Heart left ventricle (tissue), 16 donors: ENCODE measurements at places on chromosomes 1 and 21.

DNA sequence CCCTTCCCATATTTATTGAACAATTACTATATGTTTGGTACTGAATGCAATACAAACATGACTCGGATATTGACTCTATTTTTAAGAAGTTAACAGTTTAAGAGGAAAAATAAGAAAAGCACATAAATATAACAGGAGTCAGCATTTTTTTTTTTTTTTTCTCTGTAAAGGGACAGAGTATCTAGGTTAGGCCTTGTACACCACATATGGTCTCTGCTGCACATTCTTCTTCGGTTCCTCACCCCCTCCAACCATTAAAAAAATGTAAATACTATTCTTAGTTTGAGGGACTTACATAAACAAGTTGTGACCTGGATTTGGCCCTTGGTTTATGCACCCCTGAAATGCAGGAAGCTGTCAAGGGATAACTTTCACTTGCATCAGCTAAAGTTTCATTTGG lies 40.4 kb downstream of the PHC2 start:
- DNase-seq, result no peak

- DNase-seq, result no peak
These were observed 10.0 kb upstream of the C1orf115 start for GRCh38 chr1:220680085-220680687.

- no peak for DNase-seq
These were observed 43.9 kb downstream of the PARP1 start for GRCh38 chr1:226363801-226364513.

DNA sequence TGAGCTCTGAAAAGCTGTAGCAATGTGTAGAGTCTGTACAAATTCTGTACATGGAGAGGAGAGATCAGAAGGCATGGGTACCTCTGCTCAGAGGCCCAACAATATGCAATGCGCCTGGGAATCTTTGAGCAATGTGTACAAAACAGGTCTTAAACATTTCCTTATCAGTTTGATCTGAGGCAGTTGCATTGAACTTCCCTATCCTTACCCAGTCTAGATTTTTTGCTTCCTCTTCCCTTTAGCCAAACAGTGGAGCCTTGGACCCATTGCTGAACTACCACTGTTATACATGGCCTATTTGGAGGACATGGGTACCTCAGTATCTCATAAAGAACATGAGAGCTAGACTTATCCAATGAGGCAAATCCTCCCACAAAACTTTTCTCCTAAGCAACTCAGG lies 12.6 kb upstream of the MNDA start:
- no peak for DNase-seq

- DNase-seq, result no peak
These were observed 523.2 kb upstream of the B3GALT2 start for GRCh38 chr1:193709607-193710006.

DNA sequence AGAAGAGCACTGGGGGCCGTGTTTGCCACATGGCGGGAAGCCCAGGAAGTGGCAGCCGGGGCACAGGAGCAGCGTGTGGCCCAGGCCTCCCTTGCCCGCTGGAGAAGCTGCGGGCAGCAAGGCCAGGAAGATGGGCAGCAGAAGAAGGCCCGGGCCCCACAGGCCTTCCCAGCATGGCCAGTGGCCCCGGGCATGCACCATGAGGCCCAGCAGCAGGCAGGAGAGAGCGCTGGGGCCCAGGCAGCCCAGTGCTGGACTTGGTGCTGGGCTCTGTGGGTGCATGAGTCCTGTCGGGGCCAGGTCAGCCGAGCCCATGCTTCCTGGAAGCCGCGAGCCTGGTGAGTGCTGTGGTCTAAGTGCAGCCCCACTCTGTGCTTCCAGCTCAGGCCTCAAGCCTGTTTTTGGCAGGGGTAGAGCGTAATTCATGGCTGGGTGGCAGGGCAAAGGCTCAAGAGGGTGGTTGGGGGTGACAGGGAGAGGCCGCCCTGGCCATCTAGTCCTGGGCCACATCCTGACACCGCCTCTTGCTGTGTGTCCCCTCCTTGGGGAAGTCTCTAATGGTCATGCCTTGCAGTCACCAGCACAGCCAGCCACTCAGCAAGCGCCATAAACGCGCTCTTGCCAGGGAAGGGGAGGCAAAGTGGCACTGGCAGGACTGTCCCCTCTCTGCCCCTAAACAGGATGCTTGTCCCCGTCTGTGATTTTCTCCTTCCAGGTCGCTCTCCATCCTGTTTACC lies 21.3 kb downstream of the MTHFR start:
- peak; percentile 26 for DNase-seq

- DNase-seq, result no peak
These were observed 459.9 kb upstream of the NFIA start for GRCh38 chr1:60622486-60622885.

DNA sequence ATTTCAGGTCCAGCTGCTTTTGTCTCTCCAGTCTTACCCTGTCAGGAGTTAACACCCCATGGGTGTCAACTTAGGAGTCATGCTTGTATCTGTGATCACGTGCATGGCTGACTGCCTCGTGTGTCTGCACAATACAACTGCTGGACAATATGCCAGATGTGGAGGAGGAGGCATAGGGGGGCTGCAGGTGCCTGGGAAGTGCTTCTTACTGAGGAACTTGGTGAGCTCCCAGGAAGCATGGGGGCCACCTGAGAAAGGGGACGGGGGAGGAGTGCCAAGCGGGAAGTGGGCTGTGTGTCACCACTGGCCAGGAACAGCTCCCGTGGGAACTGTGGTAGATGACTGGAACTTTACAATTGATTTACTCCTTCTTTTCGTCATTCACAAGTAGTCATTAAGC lies 9.5 kb downstream of the RHEX start:
- no peak for DNase-seq

DNA sequence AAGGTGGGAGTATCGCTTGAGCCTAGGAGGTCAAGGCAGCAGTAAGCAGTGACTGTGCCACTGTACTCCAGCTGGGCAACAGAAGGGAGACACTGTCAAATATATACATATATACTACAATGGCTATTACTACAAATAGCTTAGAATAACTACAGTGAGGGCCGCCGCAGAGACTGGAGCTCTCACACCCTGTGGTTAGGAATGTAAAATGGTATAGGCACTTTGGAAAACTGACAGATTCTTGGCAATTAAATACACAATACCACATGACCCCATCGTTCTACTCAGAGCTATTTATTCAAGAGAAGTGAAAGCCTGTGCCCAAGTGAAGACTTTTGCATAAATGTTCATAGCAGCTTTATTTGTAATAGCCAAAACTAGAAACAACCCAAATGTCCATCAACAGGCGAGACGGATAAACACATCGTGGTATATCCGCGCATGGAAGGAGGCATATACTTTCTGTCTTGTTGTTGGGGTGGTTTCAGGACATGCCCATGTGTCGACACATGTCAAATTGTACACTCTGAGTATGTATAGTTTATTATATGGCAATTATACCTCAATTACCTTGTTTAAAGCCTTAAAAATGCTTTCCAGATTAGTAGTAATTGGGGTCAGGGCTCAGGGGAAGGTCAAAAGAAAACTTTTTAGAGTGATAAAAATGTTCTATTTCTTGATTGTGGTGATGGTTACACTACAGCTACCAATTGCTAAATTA lies 123.4 kb downstream of the RIPK4 start:
- no peak for DNase-seq

- DNase-seq, result no peak
These were observed 407 bp downstream of the WNT4 start for GRCh38 chr1:22142315-22143064.

- DNase-seq, result no peak
These were observed 76.2 kb upstream of the TLR5 start for GRCh38 chr1:223219318-223219635.

GRCh38 chr1:47469390-47469759 lies 31.5 kb downstream of the FOXD2 start:
- no peak for DNase-seq

DNA sequence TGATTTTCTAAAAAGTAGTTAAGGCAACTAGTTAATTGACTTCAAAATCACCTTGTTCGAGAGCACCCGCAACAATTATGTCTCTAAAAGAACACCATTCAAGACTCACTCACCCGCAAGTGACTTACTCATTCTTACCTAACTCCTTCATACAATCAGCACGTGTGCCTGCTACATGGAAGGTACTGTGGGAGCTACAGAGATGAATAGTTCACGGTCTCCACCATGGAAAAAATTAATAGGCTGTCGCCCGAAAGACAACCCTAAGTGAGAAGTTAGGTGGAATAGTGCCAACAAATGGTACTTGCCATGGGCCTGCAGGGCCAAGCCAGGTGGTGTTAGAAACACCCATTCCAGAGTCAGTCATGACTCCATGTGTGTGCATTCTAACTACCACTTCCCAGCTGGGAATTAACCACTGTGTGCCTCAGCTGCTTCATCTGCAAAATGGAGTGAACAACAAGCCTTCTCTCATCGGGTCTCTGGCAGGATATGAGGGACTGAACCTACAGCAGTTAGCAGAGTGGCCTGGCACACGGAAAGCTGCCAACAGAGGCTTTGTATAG lies 7.1 kb downstream of the SSBP3 start:
- DNase-seq, result no peak

DNA sequence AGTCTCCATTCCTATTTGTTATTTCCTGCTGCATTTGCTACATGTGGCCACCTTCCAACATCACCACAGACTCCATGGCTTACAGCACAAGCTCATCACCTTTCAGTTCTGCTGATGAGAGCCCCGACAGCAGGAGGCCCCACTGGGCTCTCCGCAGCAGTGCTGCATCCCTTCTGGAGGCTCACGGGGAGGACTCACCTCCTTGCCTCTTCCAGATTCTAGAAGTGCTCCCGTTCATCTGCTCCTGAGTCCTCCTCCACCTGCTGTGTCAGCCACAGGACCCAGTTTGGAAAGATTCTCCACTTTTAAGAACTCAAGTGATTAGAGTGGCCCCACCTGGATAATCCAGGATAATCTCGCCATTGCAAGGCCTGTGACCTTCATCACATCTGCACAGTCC lies 167.6 kb downstream of the PCBP3 start:
- no peak for DNase-seq

DNA sequence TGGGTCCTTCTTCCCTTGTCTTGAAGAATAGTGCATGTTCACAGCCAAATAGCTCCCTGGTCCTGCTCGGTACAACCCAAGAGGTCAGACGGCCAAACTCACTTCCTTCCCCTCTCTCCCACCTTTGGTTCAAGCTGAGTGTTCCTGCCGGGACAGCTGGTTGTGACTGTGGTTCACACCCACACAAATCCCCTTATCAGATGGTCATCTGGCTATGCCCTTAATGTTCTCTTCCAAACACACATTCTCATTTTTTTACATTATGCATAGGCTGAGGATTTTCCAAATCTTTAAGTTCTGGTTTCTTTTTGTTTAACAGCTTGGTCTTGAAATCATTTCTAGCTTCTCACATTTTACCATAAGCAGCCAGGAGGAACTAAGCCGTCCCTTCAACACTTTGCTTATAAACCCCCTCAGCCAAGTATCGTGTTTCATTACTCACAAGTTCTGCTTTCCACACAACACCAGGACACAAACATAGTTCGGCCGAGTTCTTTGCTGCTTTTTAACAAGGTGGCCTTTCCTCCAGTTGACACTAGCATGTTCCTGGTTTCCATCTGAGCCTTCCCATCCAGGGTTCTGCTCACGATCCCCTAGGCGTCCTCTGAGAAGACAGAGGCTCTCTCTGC lies 19.7 kb upstream of the TSPEAR start:
- DNase-seq, result no peak

GRCh38 chr1:225746361-225747179 lies 31.1 kb upstream of the SRP9 start:
- peak; percentile 83 for DNase-seq

GRCh38 chr1:92410706-92411105 lies 76.0 kb downstream of the GFI1 start:
- no peak for DNase-seq

DNA sequence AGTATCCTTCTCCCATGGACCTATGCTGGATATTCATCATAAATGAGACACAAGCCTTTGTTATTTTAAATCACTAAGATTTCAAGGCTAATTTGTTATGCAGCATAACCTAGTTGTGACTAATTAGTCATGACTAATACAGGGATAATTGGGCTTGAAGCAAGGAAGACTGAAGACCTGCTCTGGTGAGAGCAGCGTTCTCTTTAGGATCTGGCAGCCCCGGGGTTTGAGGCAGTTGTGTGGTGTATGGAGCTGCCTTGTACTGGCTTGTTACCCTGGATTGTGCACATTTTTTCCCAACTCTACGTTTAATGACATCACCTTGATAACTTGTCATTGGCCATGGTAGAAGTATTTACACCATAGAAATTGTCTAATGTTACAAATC lies 25.7 kb upstream of the SPAG17 start:
- DNase-seq, result no peak

DNA sequence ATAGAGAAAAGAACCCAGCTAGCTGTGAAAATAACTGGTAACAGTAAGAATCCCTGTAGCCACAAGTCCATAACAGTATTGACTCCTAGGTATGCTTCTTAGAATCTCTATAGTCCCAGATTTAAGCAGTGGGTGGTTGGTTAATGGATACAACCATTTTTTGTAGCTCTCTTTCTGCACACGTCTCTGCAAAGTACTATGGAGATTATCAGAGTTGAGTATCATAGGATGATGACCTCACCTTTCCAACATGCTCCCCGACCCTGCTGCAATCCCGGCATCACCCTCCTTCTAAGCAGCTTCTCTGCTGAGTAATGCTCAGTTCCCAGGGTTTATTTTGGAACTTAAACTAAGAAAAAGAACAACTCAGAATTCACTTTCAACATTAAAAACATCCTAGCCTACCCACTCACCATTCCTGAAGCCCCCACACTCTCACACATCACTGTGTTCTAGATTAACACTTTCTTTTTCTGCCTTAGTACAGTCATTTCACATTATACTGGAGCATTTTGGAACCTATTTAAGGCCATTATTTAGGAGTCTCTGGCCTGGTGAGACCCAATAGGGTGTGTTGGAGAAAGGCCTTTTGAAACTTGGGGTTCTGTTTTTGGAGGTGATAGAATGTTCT lies 2.7 kb downstream of the MLLT11 start:
- DNase-seq, result no peak

DNA sequence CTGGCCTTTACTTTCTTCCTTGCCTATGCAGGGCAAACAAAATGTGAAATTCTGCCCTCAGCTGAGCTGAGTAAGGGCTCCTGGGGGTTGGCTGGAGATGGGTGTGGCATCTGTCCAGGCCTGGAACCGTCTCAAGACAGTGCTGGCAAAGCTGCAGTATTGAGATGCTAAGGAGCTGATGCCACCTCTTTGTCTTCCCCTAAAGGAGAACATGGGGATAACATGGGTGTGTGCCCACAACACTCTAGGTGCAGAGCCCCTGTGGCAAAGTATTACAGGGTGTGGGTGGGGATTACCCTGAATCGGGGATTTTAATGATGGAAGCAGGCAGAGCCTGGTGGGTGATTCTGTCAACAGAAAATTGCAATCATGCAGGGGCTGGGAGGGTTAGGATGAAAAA lies 2.5 kb upstream of the ST3GAL3 start:
- no peak for DNase-seq

- no peak for DNase-seq
These were observed 17.6 kb upstream of the TNFRSF1B start for GRCh38 chr1:12148958-12149790.
